ENCODE measurements at places on chromosomes 6 and 20. TPM values are rescaled to one million over a fixed set of nuclear protein-coding genes. Genes with fewer than 3 reads are reported as not detected.

Gene PTPRT
- total RNA-seq, result not detected

Gene CGA
- total RNA-seq, result not detected

DNA sequence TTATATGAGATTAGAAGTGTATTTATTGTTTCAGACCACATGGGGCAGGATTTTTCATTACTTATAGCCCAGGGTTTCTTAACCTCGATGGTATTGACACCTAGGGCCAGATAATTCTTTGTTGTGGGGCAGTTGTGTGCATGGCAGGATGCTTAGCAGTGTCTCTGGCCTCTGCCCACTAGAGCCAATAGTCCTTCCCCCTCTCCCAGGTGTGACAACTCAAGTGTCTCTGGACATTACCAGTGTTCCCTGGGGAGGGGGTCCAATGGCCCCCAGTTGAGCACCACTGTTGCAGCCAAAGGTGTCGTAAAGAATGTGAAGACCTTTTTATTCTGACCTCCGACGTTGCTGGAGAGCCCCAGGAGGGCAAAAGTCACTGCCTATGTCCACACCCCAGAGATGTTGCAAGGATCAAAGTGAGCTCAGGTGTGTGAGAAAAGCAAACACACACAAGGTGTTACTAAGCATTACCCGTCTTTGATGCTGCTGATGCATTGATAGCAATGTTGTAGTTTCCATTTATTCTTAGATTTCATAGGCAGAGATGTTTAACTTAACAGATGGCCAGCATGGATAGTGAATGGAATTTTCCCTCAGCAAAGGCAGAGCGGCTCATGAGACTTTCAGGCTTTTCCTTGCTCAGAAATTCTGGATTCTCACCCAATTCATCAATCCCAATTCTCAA lies 22.2 kb downstream of the BANF2 start:
- no peak for DNase-seq

DNA sequence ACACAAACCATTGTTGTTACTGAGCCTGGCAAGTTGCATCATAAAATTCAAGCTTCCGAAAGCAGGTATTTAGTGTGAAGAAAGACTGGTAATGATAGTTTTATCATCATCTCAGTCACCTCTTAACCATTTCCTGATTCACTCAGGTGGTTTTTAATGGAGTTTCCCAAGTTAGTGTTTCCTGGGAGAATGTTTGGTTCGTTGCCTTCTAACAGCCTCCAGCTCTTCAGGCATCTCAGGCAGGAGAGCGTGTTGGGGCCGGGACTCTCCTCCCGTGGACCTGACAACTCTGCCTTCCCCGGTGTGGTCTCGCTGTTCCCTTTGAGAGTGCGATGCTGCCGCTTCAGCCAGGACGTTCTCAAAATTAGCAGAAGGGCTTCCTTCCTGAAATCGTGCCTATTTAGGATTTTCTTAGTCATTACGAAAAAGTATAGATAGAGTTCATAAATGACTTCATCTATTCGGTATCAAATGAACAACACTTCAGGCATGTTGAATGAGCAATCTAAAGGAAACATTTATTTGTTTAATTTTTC lies 105.0 kb upstream of the QKI start:
- DNase-seq, result no peak

GRCh38 chr6:134733801-134734200 lies 216.1 kb downstream of the ALDH8A1 start:
- DNase-seq, result no peak

DNA sequence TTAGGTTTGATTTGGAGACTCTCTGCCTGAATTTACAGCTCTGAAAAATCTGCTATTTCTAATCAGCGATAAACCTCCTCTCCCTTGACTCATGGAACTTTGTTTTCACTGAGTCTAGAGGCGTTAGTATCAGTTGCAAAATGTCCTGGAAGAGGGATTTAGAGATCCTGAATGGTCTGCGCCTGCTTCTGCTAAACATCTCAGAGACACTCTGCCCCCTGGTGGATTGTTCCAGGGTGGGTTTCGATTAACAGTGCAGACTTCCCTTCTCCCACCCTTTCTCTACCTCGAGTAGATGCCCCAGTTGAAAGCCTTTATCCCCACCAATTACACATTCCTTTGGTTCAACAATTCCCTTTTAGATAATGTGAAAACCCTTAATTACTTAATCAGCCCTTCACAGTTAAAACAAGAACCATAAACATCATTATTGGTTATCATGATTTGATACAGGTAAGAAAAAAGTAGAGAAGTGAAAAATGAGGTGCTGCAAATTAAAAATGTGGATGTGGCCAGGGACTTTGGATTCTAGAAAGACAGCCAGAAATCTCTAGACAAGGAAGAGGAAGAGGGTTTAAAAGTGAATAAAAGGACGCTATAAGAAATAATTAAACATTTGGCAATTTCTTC lies 5.5 kb downstream of the HTR1B start:
- DNase-seq, result peak; percentile 37

Gene HLA-DMB
- total RNA-seq, result 587 TPM

GRCh38 chr20:10876558-10876957 lies 202.8 kb upstream of the JAG1 start:
- DNase-seq, result no peak

- DNase-seq, result no peak
These were observed 182.9 kb downstream of the MCHR2 start for GRCh38 chr6:99810942-99811620.

GRCh38 chr20:52905241-52905994 lies 66.7 kb upstream of the TSHZ2 start:
- DNase-seq, result no peak

Gene WFDC10B
- not detected for total RNA-seq

GRCh38 chr6:79911992-79912391 lies 35.4 kb downstream of the ELOVL4 start:
- DNase-seq, result no peak

DNA sequence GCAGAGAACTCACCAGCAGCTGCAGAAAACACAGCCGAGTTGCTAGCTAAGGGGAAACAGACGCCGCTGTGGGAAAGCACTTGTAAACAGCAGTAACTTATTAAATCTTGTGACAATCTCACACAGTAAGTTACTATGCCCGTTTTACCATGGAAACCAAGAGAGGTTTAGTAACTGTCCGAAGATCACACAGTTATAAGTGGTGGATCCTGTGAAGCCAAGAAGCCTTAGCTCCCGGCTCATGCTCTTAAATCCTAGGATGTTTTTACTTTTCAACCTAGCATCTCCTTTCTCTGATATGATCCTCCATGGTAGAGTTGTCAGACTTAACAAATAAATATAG lies 1.5 kb upstream of the SULF2 start:
- DNase-seq, result no peak

DNA sequence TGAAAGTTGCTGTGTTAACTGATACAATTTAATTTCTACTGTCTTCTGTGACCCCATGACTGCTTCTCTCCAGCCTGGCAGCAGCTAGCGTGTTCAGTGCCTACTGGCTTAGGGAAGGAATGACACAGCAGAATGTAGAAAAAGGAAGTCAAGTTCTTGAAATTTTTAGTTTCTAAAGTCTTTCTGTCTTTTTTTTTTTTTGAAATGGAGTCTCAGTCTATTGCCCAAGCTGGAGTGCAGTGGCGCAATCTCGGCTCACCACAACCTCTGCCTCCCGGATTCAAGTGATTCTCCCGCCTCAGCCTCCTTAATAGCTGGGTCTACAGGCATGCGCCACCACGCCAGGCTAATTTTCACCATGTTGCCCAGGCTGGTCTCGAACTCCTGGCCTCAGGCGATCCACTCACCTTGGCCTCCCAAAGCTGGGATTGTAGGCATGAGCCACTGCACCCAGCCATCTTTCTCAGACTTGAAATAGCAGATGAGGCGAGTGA lies 39.3 kb downstream of the PCNA start:
- peak; percentile 77 for DNase-seq

DNA sequence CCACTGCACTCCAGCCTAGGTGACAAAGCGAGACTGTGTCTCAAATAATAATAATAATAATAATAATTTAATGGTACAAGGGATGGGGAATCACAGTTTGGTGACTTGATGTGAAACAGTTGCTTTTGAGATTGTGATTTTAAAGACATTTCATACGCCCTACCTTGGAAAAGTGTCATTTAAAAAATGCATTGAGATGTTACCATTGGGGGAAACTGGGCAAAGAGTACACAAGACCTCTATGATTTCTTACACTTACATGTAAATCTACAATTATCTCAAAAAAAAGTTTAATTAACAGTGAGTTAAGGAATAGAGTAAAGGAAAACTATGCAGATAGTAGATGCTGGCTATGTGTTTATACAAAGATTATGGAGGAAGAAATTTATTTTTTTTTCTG lies 22.3 kb downstream of the ADTRP start:
- DNase-seq, result no peak

Gene SLA2
- 0.76 TPM for total RNA-seq

- DNase-seq, result no peak
These were observed 30.9 kb downstream of the TMEM200A start for GRCh38 chr6:130396722-130397121.

Gene CDSN
- not detected for total RNA-seq

Gene FUT9
- not detected for total RNA-seq

GRCh38 chr6:110618591-110619267 lies 142.3 kb upstream of the SLC22A16 start:
- peak; percentile 8 for DNase-seq

DNA sequence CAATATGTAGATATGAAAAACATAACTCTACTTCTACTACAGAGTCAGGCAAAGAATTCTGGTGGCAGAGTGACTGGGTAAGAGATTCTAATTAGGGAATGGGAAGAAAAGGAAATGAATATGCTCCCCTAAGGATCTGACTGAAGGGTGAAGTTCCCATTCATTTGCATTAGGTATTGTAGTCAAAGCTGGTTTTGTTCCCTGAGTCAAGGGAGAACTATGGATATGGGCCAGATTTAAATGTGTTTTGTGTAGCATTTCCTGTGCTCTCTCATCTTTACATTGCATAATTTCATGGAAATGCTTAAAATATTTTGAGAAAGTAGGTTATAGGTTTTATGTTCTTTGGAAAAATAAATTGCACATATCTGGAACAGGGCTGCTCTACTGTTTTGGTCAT lies 299.7 kb downstream of the BTBD3 start:
- DNase-seq, result no peak

DNA sequence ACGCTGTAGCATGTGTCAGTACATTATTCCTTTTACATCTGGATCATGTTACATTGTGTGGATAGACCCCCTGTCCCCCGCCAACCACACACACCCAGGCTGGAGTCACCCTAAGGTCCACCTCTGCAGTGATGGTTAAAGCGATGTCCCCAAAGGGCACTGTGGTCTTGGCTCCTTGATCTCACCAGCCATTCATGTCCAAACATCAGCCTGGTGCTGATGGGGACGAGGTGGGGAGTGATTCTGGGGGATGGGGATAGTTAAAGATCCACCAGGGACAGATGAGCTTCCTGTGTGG lies 59.2 kb upstream of the FAM83D start:
- DNase-seq, result no peak

DNA sequence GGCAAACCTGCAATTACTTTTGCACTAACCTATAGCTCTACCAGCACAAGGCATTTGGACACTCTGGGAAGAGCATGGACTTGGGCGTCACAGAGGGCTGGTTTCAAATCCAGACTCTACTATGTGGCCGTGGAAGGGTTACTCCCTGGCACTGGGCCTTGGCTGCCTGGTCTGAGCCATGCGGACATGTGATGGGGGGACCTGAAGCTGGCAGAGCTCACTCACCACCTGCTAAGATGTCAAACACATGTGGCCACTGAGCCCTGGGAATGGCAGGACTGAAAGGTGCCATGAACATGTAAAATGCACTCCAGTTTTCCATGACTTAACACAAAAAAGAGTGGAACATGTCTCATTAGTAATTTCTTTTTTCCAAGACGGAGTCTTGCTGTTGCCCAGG lies 23.7 kb downstream of the VSTM2L start:
- no peak for DNase-seq

Gene RRAGD
- total RNA-seq, result 2.7 TPM

- no peak for DNase-seq
These were observed 196.1 kb upstream of the RUNX2 start for GRCh38 chr6:45132059-45132458.

Gene LIN28B
- total RNA-seq, result not detected

DNA sequence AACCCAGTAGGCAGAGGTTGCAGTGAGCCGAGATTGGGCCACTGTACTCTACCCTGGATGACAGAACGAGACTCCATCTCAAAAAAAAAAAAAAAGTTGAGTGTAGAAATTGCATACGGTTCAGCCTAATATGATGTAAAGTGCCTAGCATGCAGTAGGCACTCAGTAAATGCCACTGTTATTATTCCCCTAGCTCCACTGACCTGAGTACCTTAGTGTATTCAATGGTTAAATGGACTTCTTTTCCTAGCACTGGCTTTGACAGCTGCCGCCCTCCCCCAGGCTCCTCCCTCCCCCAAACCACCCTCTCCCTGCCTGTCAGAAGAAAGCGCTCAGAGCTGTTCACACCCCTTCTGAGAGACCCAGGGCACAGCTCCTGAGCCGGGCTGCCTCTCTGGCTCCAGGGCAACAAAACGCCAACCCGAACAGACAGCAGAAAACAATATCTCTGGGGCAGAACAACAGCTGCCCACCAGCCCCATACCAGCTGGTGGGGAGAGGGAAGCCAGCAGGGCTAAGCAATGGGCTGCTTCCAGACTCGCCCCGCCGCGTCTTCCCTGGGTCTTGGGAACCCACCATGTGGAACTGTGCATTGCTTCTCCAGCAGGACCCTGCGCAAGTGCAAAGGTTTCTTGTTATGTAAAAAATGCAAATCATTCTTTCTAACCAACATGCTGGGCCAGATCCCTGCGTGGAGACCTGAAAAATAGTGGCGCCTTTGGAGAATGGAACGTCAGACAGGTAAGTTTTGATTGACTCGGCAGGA lies 4.5 kb downstream of the CPNE5 start:
- no peak for DNase-seq

Gene HCK
- total RNA-seq, result 48.6 TPM

Gene MEP1A
- total RNA-seq, result not detected

Gene FLRT3
- not detected for total RNA-seq

DNA sequence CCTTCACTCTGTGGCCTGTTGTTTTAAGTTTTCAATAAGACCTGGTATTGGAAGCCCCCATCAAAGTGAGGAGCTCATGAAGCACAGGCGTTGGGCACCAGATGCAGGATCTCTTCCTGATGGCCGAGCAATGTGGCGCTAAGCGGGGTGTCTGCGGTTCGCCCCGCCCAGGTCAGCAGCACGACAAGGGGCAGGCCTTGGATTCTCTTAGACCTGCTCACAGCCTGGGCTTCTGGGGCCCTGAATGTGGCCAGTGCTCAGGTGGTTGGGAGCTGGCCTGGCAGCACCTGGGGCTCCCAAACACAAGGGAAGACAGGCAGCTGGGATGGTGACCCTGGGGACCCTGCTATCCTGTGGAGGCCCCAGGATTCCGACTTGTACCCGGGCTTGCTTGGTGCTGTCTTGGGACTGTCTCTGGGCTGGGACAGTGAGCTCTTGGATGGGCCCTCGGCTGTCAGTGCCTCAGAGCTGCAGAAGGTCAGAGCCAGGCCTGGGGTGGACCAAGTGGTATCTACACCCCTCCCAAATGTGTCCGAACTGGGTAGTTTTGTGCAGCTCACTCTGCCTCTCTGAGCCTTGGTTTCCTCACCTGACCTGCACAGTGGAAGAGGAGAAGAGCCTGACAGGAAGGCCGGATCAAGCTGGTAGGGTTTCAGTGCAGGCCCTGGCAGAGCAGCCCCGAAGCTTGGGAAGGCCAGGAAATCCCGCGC lies 69.1 kb downstream of the PHACTR3 start:
- DNase-seq, result no peak
